Activated CD4-positive, alpha-beta T cell treated with anti-CD3 and anti-CD28 coated beads, Interleukin-2, amount 10 ng/mL, durations not matched to agents 7 days and 5 days (primary cell): ENCODE measurements at places on chromosomes 7 and 10.

GRCh38 chr7:34091321-34091917 lies 186.1 kb downstream of the BMPER start:
- DNase-seq = no peak

DNA sequence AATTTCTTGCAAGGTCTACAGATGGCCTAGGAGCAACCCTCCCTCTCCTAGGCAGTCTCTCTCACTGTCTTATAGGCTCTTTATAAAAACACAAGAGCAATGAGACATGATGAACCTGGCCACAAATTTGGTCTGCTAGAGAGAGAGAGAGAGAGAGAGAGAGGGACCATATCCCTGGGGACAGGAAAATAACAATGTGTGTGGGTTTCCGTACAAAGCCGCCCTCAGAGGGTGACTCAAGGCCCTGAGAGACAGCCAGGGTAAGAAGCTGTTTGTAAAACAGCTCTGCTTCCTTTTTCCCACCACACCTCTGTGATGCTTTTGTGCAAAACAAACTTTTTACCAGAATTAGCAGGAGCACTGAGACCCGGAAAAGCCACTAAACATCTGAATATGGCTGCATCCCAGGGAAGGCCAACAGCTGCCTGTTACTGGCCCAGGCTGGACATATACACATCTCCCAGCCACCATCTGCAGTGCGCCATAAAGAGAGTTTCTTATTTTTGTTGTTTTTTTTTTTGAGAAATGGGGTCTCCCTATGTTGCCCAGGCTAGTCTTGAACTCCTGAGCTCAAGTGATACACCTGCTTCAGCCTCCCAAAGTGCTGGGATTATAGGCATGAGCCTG lies 18.4 kb downstream of the GIMAP5 start:
- peak; percentile 87 for DNase-seq

GRCh38 chr7:140196361-140197217 lies 19.8 kb upstream of the KDM7A start:
- no peak for DNase-seq

- DNase-seq = no peak
Measured at GRCh38 chr7:118836933-118837332, 612.4 kb downstream of the ANKRD7 start.

DNA sequence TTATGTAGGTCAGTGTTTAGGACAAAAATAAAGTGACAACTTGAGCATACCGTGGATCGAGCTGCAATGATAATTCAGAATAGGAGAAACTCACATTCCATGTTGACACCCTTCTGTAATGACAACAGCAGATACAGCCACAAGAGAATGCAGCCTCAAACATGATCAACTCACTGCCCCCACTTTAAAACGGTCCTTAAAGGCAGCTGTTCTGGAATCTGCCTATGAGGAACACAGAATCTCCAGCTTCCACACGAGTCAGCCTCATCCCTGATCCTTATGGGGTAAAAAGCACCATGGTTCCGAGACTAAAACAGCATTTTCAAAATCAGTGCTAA lies 32.5 kb upstream of the DAGLB start:
- DNase-seq = no peak

- DNase-seq = no peak
Measured at GRCh38 chr7:2211259-2211880, 21.4 kb downstream of the MAD1L1 start.

DNA sequence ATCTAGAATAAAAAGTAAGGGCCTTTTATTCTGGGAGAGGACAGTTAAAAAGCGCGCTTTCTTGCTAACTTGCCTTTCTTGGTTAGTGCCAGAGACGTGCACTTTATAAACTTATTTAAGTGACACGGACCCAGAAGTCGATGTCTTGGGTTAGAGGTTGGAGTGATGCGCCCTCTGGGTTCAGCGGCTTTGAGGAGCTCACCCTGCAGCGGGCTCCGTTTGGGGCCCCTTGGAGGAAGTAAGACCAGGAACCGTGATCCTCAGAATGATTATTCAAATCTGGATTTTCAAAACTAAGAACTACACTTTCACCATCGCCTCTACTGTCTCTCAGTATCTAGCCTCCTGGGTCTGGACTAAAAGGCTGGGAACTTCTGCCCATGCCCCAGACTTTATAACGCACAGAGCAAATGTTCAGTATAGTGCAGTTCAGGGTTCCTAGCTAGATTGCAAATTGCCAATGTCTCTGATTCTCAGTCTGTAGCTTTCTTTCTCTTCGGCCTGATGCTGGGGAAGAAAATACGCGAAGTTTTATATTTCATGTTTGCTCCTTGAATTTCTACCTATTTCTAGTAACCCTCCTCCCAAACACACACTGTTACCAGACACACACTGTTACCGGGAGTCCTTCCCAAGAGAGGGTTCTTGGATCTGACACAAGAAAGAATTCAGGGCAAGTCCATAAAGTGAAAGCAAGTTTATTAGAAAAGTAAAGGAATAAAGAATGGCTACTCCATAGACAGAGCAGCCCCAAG lies 18.6 kb upstream of the SMO start:
- peak; percentile 16 for DNase-seq

- DNase-seq = no peak
Measured at GRCh38 chr7:44759246-44759645, 10.6 kb downstream of the ZMIZ2 start.
